ENCODE measurements at places on chromosomes 3 and 15.

DNA sequence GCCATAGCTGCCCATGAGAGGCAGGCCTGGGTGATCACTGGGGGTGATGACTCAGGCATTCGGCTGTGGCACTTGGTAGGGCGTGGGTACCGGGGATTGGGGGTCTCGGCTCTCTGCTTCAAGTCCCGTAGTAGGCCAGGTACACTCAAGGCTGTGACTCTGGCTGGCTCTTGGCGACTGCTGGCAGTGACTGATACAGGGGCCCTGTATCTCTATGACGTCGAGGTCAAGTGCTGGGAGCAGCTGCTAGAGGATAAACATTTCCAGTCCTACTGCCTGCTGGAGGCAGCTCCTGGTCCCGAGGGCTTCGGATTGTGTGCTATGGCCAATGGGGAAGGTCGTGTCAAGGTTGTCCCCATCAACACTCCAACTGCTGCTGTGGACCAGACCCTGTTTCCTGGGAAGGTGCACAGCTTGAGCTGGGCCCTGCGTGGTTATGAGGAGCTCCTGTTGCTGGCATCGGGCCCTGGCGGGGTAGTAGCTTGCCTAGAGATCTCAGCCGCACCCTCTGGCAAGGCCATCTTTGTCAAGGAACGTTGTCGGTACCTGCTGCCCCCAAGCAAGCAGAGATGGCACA lies 5.3 kb downstream of the WDR6 start:
- DNase-seq = no peak

DNA sequence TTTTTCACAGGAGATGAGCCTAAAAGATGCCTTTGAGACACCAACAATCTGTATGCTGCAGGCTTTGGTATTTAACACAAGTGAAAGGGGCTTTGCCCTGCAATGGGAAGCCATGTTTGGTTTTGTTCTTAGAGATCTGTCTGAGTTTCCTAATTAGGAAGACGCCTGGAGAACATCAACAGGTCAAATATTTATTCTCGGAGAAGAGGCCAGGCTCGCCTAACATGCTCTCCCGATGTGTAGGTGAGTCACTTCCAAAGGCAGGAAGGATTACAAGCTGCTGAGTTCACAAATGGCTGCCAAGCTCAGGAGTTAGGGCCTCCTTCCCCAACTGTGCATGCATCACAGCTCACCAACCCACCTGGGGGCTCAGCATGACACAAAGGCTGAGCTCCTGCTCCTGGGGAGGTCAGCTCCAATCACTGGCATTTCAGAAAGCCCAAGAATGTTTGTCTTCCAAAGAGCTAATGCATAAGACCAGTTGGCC lies 119.5 kb upstream of the PRICKLE2 start:
- DNase-seq = no peak

GRCh38 chr15:76235186-76235826 lies 76.0 kb downstream of the ETFA start:
- peak; percentile 75 for DNase-seq

GRCh38 chr3:12759693-12760565 lies 870 bp upstream of the TMEM40 start:
- DNase-seq = no peak

GRCh38 chr15:37090543-37091175 lies 9.7 kb downstream of the MEIS2 start:
- no peak for DNase-seq
